ENCODE measurements at places on chromosomes 2 and 18. TPM values are rescaled to one million over a fixed set of nuclear protein-coding genes. Genes with fewer than 3 reads are reported as not detected.
A peak's percentile ranks its signal among the peaks of the same experiment; 100 is the strongest.

DNA sequence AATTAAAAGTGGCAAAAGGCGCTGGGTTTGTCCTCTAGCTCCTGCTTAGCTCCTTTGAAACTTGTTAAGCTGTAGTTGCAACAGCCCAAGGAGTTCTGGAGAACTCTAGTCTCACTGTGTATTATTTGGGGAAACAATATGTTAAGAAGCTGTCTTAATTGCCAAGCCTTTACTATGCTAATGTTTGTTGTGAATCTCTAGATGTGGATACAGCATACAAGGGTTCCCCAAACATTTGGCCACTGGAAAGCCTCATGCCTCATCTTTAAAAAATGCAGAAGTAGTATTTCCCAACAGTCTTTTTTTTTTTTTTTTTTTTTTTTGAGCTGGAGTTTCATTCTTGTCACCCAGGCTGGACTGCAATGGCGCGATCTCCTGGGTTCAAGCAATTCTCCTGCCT lies 236.7 kb downstream of the PRKCE start:
- H3K36me3 ChIP-seq, result no peaks in the 10 kb centered on the region
- no peaks in the 10 kb centered on the region for H3K27me3 ChIP-seq
- DNase-seq, result no peak
- no peak overlapping the region for H3K27ac ChIP-seq

- DNase-seq, result peak; percentile 77
- no peaks in the 10 kb centered on the region for H3K27me3 ChIP-seq
- peaks cover 10% of the 10 kb centered on the region for H3K4me1 ChIP-seq
- peak overlapping the region; percentile 88 for H3K27ac ChIP-seq
- peak overlapping the region; percentile 52 for H3K4me3 ChIP-seq
Observed at GRCh38 chr2:115161081-115161770, 718.8 kb downstream of the DPP10 start.

DNA sequence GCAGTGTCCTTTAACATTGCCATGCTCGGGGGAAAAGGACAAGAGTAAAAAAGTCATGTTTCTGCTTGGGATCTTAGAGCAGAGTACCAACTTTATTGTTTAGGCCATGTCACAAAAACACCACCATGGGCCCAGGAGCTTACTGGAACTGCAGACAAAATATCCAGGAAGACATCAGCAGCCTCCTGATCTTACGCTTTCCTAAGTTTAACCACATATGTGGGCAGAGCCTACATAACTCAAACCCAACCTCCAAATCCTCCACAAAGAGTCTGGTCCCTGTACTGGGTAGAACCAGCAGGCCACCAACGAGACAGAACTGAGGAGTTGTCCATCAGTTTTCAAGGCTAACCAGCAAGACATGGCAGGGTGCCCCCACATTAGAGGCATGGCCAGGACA lies 10.3 kb downstream of the GALNT14 start:
- H3K4me3 ChIP-seq, result no peak overlapping the region
- no peaks in the 10 kb centered on the region for H3K27me3 ChIP-seq
- H3K4me1 ChIP-seq, result no peaks in the 10 kb centered on the region
- no peaks in the 10 kb centered on the region for H3K36me3 ChIP-seq
- no peak overlapping the region for H3K27ac ChIP-seq
- no peak for DNase-seq

DNA sequence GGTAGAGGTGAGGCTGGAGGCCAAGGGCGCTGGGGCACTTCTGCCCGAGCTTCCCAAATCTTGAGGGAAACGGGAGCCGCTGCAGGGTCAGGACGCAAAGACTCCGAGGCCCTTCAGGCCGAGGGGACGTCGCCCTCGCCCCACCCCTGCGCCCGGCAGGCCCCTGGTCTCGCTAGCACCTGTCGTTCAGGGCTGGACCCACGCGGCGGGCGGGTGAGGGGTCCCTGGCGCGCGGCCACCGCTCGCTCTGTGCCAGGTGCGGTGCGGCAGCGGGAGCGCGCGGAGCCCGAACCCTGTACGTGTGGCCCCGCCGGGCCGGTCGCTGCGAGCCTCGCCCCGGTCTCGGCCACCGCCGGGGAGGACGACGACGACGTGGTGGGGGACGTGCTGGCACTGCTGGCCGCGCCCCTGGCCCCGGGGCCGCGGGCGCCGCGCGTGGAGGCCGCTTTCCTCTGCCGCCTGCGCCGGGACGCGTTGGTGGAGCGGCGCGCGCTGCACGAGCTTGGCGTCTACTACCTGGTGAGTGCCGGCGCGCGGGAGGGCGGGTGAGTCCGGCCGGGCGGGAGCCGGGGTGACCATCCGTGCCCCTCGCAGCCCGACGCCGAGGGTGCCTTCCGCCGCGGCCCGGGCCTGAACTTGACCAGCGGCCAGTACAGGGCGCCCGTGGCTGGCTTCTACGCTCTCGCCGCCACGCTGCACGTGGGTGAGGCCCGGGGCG lies 4.9 kb downstream of the ERFE start:
- DNase-seq, result no peak
- H3K27me3 ChIP-seq, result no peaks in the 10 kb centered on the region
- H3K27ac ChIP-seq, result no peak overlapping the region
- H3K4me1 ChIP-seq, result peaks cover 42% of the 10 kb centered on the region
- H3K36me3 ChIP-seq, result no peaks in the 10 kb centered on the region
- H3K4me3 ChIP-seq, result no peak overlapping the region

DNA sequence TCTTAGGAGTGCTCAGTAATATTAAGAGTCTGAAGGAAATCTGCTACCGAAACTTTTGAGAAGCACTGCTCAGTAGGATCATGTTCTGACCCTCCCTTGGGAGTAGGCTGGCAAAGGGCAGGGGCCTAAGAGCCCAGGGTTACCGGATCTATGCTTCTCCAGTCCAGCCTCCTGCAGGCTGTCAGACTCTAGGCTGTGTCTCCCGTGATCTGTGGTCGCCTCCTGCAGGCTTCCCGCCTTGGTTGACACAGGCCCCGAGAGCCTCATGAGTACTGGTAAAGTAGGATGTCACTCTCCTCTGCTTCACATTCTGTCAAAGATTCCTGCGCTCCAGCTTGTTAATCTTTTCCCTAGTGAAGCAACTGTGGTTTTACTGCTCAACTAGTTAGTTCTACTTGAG lies 647.8 kb upstream of the RAB6C start:
- no peak overlapping the region for H3K4me3 ChIP-seq
- H3K4me1 ChIP-seq, result no peaks in the 10 kb centered on the region
- H3K36me3 ChIP-seq, result no peaks in the 10 kb centered on the region
- no peaks in the 10 kb centered on the region for H3K27me3 ChIP-seq

- no peak overlapping the region for H3K4me3 ChIP-seq
- peak overlapping the region; percentile 40 for H3K27ac ChIP-seq
- H3K4me1 ChIP-seq, result peaks cover 82% of the 10 kb centered on the region
Observed at GRCh38 chr2:101107241-101107640, 43.9 kb downstream of the TBC1D8 start.

DNA sequence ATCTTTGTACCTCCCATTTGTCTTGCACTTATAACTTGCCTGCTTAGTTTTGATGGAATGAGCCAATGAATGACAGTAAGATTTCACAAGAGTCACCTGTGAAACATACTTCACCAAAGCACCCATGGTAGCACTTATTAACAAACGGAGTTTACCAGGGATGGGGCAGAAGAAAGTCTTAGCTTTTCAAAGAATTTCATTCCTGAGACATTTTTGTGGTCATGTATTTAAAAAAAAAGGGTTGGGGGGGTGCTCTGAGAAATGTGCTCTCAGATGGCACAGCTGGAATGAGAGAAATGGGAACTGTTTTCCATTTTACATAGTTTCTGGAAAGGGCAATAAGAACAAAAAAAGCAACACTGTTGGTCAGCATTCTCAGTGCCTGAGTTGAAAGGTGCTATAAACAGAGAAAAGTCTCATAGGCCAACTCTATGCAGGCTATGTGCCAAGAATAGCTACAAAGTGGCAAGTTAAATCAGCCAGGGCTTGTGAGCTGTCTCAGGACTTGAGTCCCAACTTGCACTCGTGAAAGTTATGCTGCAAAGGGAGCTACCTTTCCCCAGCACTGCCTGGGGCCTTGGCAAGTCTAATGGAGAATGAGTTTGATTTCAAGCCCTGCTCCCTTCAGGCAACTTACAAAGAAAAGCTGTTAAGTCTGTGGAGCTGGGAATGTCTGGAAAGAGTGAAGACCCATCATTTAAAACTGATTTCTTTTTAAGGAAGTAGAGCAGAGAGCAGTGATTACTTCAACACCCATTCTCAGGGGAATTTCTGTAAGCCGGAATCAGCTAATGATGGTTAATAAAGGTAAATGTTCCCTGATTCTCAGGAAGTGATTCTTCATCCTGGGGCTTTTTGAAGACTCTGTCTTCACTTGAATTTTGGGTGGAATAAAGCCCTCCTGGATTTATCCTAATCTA lies 170.6 kb downstream of the SLC8A1 start:
- DNase-seq, result no peak
- H3K27me3 ChIP-seq, result no peaks in the 10 kb centered on the region
- no peak overlapping the region for H3K27ac ChIP-seq
- H3K4me1 ChIP-seq, result peaks cover 5% of the 10 kb centered on the region
- no peaks in the 10 kb centered on the region for H3K36me3 ChIP-seq
- H3K4me3 ChIP-seq, result no peak overlapping the region

DNA sequence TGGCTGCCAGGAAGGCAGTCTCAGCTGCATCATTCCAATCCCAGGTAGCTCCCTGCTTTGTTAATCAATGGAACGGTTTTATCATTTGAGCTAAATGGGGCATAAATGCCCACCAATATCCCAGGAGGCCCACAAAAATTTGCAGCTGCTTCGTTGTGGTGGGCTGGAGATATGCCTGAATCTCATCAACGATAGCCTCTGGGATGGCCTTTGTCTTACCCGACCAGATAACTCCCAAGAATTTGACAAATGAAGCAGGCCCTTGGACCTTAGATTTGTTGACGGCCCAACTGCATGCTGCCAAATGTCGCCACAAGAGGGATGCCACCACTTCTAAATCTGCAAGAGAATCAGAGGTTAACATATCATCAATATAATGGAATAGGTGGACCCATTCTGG lies 236.4 kb downstream of the MBD5 start:
- no peak overlapping the region for H3K27ac ChIP-seq
- H3K27me3 ChIP-seq, result no peaks in the 10 kb centered on the region
- no peaks in the 10 kb centered on the region for H3K36me3 ChIP-seq
- no peaks in the 10 kb centered on the region for H3K4me1 ChIP-seq

DNA sequence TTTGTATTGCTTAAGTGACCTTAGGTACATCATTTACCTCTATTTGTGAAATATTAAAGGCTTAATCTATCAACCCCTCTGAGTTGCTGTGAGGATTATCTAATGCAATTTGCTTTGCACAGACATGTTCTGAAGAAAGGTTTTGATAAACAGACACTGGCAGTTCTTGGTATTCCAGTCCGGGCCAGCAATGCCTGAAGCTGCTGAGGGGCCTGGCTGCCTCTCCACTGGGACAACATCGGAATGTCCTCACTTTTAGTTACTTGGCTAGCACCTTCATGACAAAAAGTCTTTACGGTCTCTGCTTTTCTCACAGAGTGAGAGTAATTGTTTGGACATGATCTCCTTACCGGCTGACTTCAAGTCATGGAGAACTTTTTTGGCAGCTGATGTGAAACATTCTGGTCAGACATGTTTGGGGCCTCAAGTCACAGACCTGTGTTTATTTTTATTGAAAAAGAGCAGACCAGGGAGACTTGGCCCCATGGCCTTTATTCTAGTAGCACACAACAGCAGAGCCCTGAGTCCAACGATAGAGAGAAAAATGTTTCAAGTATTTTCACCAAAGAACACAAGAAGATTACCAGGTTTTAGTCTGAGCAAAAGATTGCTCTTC lies 1112.3 kb upstream of the FANCL start:
- no peak overlapping the region for H3K4me3 ChIP-seq
- no peaks in the 10 kb centered on the region for H3K36me3 ChIP-seq
- no peaks in the 10 kb centered on the region for H3K4me1 ChIP-seq

DNA sequence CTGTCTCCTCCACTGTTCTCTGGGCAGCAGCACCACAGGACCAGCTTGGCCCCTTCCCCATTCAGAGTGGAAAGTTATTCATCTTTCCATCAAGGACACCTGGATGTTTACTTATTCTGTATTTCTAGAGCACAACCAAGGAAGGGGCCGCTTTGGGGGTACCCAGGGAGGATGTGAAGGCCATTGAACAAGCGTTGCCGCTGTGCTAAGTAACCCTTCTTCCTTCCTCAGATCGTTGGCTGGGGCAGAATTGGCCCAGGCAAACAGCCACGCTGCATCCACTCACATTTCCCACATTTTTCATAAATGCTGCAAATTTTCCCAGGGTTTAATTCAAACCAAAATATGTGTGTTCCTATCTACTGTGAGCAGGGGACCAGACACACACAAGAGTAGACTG lies 76.2 kb upstream of the NPAS2 start:
- no peak overlapping the region for H3K4me3 ChIP-seq
- no peaks in the 10 kb centered on the region for H3K36me3 ChIP-seq
- no peak overlapping the region for H3K27ac ChIP-seq

DNA sequence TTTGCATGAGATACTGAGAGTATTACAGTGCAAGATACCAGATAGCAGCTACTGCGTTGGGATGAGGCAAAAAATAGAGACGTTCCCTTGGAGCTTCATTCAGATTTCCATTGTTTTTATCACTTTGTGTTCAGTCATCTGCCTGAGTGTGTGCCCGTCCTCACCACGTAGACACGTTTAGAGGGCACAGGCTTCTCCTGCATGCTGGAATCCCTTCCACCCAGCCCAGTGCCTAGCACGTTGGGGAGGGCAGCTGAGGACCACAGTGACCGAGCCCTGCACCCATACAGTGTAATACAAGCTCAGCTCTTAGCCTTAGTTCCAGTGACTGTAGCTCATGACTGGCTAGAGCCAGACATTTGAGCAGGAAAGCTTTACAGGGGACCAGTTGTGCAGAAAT lies 134.7 kb downstream of the GBX2 start:
- H3K27me3 ChIP-seq, result no peaks in the 10 kb centered on the region
- no peaks in the 10 kb centered on the region for H3K4me1 ChIP-seq
- H3K36me3 ChIP-seq, result no peaks in the 10 kb centered on the region

- DNase-seq, result no peak
- H3K4me1 ChIP-seq, result peaks cover 24% of the 10 kb centered on the region
- H3K27me3 ChIP-seq, result no peaks in the 10 kb centered on the region
- no peaks in the 10 kb centered on the region for H3K36me3 ChIP-seq
- H3K27ac ChIP-seq, result no peak overlapping the region
- peak overlapping the region; percentile 46 for H3K4me3 ChIP-seq
Observed at GRCh38 chr2:218780851-218781690, 876 bp upstream of the CYP27A1 start.

- H3K27me3 ChIP-seq, result no peaks in the 10 kb centered on the region
- no peak for DNase-seq
- H3K4me1 ChIP-seq, result no peaks in the 10 kb centered on the region
Observed at GRCh38 chr2:41710944-41711343, 336.9 kb upstream of the PKDCC start.

GRCh38 chr2:72988726-72989273 lies 71.5 kb downstream of the EMX1 start:
- no peak overlapping the region for H3K27ac ChIP-seq
- no peak for DNase-seq
- no peaks in the 10 kb centered on the region for H3K27me3 ChIP-seq
- H3K4me3 ChIP-seq, result no peak overlapping the region

- DNase-seq, result no peak
- H3K4me1 ChIP-seq, result peaks cover 19% of the 10 kb centered on the region
- H3K36me3 ChIP-seq, result no peaks in the 10 kb centered on the region
- H3K27me3 ChIP-seq, result peaks cover 7% of the 10 kb centered on the region
- no peak within 1 kb of the TSS for H3K4me3 ChIP-seq
Observed at GRCh38 chr2:70790136-70790828, at the start of gene FIGLA. FIGLA (minus strand) TSS chr2:70790643; CDS start chr2:70790638, 5 bp downstream.

TLX2 gene
- not detected for total RNA-seq

CGREF1 gene
- 1.0 TPM for total RNA-seq

NGEF gene
- total RNA-seq, result 7.0 TPM

TXNDC2 gene
- not detected for total RNA-seq

ALPP gene
- 0.52 TPM for total RNA-seq

RNPEPL1 gene
- total RNA-seq, result 63.3 TPM

MAT2A gene
- 576 TPM for total RNA-seq

UPP2 gene
- not detected for total RNA-seq

C2orf81 gene
- total RNA-seq, result 0.33 TPM

REG3G gene
- 673 TPM for total RNA-seq

CCDC150 gene
- total RNA-seq, result 2.6 TPM

VPS54 gene
- 22.8 TPM for total RNA-seq

Measured in body of pancreas (tissue), 4 donors.